Upper lobe of left lung (tissue), 6 donors: ENCODE measurements at places on chromosomes 4 and X. TPM values are rescaled to one million over a fixed set of nuclear protein-coding genes. Genes with fewer than 3 reads are reported as not detected.

CDX4 gene
- not detected for total RNA-seq

ZFP92 gene
- 5.1 TPM for total RNA-seq

ZNF630 gene
- total RNA-seq, result 3.3 TPM

DRD5 gene
- not detected for total RNA-seq

- no peaks in the 10 kb centered on the region for H3K4me1 ChIP-seq
- no peak overlapping the region for H3K4me3 ChIP-seq
- no peak for DNase-seq
Observed at GRCh38 chr4:62209757-62210485, 1009.8 kb downstream of the ADGRL3 start.

DNA sequence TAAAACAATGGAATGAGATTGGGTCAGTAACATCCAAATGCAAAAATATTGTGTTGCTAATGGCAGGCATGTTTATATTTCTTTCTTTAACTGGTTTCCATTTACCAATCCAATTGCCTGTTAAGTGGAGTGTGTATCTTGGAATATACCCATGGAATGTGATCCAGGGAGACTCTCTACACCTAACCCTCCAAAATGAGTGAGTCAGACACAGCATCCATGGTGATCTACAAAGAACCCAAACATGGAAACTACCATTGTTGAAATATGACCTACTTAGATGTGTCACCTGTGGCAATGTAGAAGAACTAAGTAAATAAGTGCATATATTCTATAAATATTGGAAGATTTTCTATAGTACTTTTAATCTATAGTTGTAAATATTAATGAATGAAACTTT is 110.3 kb downstream of the AREG start:
- no peaks in the 10 kb centered on the region for H3K36me3 ChIP-seq
- no peaks in the 10 kb centered on the region for H3K27me3 ChIP-seq
- no peak overlapping the region for H3K4me3 ChIP-seq
- H3K4me1 ChIP-seq, result no peaks in the 10 kb centered on the region
- H3K27ac ChIP-seq, result no peak overlapping the region
- no peak for DNase-seq

DNA sequence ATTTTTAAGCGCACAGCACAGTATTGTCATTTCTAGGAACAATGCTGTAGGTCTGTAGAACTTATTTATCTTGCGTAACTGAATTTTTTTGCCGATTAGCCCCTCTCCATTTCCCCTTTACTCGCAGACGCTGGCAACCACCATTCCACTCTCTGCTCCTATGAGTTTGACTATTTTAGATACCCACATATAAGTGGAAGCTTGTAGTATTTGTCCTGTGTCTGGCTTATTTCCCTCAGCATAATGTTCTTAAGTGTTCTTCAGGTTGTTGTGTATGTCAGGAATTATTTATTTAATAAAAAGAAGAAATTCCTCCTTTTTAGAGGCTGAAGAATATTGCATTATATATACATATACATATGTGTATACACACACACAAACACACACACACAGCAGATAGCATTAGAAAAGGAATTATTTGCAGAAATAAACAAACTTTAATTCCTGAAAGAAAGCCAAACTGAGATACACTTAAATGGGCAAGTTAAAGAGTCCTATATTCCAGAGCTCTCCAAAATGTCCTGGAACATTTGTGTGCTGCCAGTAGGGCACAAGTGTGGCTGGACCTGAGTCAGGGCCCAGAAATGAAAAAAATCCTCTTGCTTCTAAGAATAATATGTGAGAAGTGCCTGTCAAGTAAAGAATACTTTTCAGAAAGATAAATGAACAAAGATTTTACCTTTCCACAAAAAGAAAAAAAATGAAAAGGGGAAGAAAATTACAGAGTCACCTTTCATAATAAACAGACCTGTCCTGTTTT is 4.5 kb upstream of the ZNF330 start:
- peak; percentile 48 for DNase-seq
- H3K36me3 ChIP-seq, result no peaks in the 10 kb centered on the region

- no peak overlapping the region for H3K27ac ChIP-seq
- DNase-seq, result no peak
- peaks cover 42% of the 10 kb centered on the region for H3K36me3 ChIP-seq
- no peak overlapping the region for H3K4me3 ChIP-seq
- H3K27me3 ChIP-seq, result no peaks in the 10 kb centered on the region
- peaks cover 11% of the 10 kb centered on the region for H3K4me1 ChIP-seq
Observed at GRCh38 chr4:55859711-55860110, 6.3 kb downstream of the EXOC1 start.

- H3K4me1 ChIP-seq, result no peaks in the 10 kb centered on the region
- no peaks in the 10 kb centered on the region for H3K36me3 ChIP-seq
- no peaks in the 10 kb centered on the region for H3K27me3 ChIP-seq
- H3K4me3 ChIP-seq, result no peak overlapping the region
- no peak overlapping the region for H3K27ac ChIP-seq
Observed at GRCh38 chr4:128735714-128736113, 73.8 kb upstream of the JADE1 start.

- no peaks in the 10 kb centered on the region for H3K27me3 ChIP-seq
- H3K36me3 ChIP-seq, result no peaks in the 10 kb centered on the region
- H3K4me3 ChIP-seq, result no peak overlapping the region
- DNase-seq, result no peak
- H3K4me1 ChIP-seq, result no peaks in the 10 kb centered on the region
Observed at GRCh38 chrX:153568451-153569011, 30.4 kb downstream of the CCNQ start.

DNA sequence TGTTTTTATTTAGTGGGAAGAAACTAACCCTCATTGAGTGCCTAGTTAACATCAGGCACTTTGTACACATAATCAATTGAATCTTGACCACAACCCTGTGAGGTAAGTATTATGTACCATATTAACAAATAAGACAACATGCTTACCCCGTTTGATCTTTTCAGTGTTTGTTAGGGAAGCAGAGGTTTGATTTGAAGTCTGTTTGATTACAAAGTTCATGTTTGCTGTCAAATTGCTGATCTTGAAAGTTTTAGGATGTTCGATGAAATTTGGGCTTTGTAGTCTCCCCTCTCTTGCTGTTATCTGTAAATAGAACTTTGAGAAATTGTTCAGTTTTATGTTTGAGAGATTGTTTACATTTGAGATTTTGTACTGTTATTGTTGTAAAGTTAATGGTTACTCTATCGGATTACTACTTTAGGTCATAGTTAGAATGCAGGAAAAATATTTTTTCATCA is 13.4 kb upstream of the ADH4 start:
- H3K4me3 ChIP-seq, result no peak overlapping the region
- no peaks in the 10 kb centered on the region for H3K36me3 ChIP-seq

DNA sequence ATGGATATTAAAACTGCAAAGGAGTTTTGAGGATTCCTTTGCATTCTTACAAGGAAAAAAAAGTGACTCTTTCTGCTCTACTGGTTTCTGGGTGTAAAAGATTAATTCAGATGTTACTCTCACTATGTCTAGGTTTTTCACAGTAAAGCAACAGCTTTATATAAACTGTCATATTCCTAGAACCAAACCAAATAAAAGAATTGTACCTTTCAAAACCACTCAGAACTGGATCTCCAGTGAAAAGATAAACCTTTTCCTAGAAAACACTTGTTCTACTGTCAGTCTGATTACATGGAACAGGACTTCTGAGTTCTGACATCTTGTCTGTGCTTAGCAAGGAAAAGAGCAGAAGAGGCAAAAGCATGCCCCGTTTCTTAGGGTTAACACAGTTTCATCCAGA is 5.0 kb upstream of the PPID start:
- DNase-seq, result no peak
- H3K4me3 ChIP-seq, result no peak overlapping the region
- H3K4me1 ChIP-seq, result peaks cover 4% of the 10 kb centered on the region
- H3K36me3 ChIP-seq, result no peaks in the 10 kb centered on the region
- H3K27ac ChIP-seq, result no peak overlapping the region
- no peaks in the 10 kb centered on the region for H3K27me3 ChIP-seq

GRCh38 chrX:102599951-102600579 is 750 bp downstream of the ARMCX5 start:
- no peaks in the 10 kb centered on the region for H3K4me1 ChIP-seq
- H3K27ac ChIP-seq, result peak overlapping the region; percentile 78
- H3K27me3 ChIP-seq, result no peaks in the 10 kb centered on the region
